ENCODE measurements at places on chromosomes 2 and 18.

DNA sequence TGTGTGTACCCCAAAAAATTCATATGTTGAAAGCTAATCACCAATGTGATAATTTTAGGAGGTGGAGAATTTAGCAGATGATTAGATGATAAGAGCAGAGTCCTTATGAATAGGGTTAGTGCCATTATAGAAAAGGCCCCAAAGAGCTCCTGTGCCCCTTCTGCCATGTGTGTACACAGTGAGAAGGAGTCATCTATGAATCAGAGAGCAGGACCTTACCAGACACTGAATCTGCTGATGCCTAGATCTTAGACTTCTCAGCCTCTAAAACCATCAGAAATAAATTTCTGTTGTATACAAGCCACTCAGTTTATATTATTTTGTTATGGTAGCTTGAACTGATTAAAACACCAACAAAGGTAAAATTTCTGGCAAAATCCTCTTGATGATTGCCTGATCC is 560.0 kb upstream of the CDH2 start:
- no peak for DNase-seq

- DNase-seq = no peak
Measured at GRCh38 chr2:37894601-37895000, 30.5 kb upstream of the RMDN2 start.

DNA sequence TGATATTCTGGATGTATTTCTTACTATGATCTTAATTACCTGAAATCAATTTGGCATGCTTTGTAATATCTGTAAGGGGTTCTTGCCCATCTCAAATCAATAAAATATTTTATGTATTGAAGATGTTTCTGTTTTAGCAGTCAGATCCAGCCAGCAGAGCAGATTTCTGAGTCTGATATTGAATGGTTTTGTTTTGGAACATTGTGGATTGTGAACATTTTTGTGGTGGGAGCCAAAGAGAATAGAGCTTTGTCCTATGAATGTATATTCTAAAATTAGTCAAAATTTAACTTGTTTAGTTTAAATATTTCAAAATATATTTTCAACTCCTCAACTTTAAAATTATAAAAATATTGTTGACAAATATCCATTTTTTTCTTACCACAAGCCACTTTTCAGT is 197.0 kb downstream of the UBE2E3 start:
- DNase-seq = no peak

- DNase-seq = no peak
Measured at GRCh38 chr18:79847606-79848293, 50.0 kb downstream of the KCNG2 start.

- DNase-seq = no peak
Measured at GRCh38 chr2:144097440-144098225, 422.3 kb downstream of the ZEB2 start.

DNA sequence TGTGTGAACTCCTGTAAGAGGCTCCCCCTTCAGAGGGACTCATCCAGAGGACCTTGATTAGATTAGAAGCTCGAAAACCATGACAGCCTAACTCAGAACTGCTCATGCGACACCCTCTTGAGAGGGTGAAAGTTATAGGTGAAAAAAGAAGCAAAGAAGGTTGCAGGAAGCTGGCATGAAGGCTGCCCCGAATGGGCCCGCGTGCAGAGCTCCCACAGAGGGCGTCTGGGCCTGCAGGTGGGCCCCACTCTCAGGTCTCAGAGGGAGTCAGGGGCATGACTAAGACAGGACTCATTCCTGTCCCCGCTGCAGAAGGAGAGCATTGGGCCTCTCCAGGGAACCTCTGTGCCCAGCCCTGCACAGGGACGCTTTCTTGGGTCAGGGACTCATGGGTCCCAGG is 235.4 kb downstream of the EIPR1 start:
- DNase-seq = no peak

- DNase-seq = no peak
Measured at GRCh38 chr18:50973367-50974126, 5.7 kb downstream of the ELAC1 start.

DNA sequence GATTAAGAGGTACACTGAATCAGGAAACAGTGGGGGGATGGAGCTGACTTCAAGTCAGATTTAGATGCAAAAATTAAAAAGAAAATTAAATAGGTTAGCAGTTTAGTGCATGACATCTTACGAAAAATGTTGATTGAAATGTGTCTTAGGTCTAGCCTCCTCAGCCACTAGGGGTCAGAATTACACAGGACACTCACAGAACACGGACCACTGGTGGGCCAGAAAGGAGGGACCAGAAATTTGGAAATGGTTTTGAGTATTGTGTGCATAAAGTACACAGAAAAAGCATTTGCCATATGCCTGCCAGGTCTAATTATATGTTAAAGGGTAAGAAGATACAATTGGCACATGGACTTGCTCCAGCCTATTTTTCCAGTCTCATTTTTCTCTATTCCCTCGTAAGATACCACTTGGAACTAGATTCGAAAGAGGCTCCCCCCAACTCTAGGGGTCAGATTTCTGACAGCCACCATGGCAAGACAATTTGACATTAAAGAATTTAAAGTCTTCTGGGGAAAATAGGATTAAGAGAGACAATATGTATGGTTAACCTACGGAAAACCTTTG is 550.2 kb upstream of the SETBP1 start:
- DNase-seq = peak; percentile 79

DNA sequence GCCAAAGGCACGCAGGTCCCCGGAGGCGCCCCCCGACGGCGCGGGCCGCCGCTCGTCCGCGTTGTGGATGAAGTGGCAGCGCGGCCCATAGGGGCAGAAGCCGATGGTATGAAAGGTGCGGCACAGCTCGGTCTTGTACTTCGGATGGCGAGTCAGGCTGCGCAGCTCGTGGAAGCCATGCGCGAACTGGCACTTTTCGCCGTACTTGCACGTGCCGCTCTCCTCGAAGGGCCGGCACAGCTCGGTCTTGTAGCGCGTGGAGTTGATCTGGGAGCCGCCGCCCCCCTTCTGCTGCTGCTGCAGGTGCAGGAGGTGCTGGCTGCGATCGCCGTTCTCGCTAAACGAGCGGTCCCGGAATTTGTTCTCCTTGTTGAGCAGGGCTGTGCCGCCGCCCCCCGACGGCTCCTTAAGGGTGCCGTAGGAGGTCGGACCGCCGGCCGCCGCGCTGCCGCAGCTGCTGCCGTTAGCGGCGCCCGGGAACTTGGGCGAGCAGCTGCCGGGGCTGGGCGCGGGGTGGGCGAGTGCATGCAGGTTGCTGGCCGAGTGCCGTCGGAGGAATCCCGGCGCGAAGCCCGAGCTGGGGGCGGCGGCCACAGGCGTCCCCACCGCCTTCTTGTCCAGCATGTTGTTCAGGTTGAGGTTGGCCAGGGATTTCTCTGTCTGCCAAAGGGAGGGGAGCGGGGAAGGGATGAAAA is 1.2 kb downstream of the ZFP36L2 start:
- no peak for DNase-seq

DNA sequence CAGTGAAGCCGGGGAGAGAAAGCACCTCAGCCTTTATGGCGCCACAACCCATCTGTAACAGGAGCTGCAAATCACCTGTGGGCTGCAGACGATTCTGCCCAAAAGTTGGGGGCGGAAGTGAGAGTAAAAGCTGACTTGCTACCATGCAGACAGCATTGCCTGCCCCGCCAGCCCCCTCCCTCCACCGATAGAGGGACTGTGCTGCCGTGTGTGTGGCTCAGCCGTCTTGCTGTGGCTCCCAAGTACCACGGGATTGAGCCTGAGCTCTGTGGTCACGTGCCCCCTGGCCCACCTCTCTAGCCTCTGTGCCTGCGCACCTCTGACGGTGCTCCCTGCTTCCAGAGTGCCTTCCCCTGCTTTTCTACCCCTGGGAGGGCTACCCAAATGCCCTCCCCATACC is 79.6 kb downstream of the GLI2 start:
- DNase-seq = no peak

GRCh38 chr2:174792309-174793025 is 28.2 kb upstream of the CHRNA1 start:
- no peak for DNase-seq

- no peak for DNase-seq
Measured at GRCh38 chr2:196112418-196113034, 43.9 kb upstream of the DNAH7 start.

DNA sequence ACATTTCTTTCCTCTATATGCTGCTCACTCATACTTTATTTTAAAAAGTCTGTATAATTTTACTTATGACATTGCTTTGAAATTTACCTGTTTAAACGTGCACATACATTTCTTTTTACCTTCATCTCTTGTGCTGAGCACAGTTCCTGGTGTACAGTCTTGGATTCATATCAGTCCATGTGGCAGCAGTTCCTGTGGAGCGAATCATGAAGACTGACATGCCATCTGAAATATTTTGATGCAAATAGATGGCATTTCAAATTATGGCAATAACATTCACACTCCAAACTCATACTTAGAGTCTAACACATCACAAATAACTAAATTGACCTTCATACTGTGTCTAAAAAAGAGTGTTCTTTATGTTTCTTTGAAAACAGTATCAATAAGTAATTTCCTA is 90.3 kb upstream of the CDH2 start:
- DNase-seq = no peak

- DNase-seq = no peak
Measured at GRCh38 chr2:55012672-55013484, 37.4 kb downstream of the RTN4 start.

- no peak for DNase-seq
Measured at GRCh38 chr2:133806564-133806963, 238.3 kb upstream of the NCKAP5 start.

DNA sequence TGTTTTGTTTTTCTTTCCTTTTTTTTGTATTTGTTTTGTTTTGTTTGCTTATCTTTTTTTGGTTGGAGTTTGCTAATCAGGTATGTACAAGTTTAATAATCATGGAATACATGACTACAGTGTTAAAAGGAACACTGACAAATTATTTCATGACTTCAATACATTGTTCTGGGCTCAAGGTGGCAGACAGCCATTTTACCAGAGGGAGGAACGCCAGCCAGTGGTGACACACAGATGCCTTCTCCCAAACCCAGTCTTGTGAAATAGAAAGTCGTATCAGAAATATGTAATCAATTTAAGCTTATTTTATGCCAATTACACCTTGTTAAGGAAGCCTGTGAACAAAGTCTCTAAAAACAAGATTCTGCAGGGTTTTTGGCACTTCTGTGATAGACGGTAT is 264.0 kb upstream of the EPHA4 start:
- no peak for DNase-seq

- DNase-seq = no peak
Measured at GRCh38 chr2:173359231-173359630, 4.6 kb downstream of the CDCA7 start.

DNA sequence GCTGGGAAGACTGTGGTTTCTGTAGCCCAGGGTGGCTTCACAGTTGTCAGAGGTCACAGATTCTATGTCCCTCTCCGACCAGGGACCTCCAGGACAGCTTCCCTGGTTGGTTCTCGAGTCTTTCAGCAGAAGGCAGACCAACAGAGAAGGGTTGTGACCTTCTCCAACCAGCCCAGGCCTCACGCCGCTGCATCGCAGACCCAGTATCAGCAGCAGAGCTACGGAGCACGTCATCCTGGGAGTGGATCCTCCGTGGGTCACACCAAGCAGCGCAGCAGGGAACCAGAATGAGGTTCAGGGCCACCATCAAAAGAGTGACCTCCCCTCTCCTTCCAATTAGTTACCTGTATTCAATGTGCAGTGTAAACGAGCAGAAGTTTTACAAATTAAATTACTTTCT is 49.3 kb downstream of the ST3GAL5 start:
- DNase-seq = no peak

- DNase-seq = no peak
Measured at GRCh38 chr18:1884623-1885022, 686.7 kb downstream of the METTL4 start.

DNA sequence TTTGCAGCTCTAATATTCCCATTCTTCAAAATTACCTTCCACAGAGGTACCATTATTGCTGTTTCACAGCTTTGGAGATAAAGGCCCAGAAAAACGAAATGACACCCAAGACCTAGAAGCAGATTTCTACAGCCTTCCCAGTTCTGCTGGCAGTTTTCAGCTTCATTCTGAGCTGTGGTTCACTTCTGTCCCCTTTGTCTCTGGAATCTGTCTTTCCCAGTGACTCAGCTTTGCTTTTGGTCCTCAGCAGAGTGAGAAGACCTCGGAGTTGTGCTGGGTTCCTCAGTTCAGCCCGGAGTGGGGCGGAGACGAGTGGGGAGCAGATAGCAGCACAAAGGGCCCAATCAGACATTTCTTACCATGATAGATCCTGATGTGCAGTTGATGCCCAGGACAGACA is 180.7 kb upstream of the CXCR4 start:
- no peak for DNase-seq

- no peak for DNase-seq
Measured at GRCh38 chr2:219486380-219486959, 12.2 kb upstream of the GMPPA start.

DNA sequence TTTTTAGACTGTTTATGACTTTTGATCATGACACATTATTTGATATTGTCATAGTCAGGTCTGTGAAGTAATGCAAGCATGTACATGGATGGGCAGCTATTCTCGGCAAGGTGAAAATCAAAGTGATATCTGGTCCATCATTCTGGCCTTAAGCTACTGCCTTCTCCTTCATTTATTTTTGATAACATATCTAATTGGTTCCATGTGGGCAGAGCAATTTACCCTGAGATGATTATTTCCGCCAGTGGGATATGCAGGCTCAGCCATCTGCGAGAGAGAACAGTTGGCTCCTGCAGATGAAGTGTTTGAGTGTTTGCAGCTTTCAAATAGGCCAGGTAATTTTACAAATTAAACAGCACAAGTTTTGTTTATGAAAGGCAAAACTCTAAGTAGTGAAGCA is 116.4 kb downstream of the LYPD6 start:
- DNase-seq = no peak

DNA sequence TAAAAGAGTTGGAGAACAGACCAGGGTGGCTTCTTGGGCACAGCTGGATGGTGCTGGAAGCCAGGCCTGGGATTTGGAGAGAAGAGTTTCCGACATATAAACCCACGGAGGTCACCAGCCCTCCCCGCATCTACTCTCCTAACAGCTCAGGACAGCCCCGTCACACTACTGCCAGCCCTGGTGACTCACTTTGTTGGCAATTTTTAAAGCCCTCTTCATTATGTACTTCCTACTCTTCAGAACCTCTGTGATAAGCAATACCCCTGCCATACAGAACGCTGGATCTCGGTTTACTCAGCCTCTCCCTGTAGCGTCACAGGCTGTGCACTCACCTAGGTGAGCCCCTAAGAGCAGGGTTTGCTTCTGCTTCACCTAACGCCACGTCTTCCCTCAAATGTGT is 48.1 kb downstream of the ID2 start:
- DNase-seq = no peak

GRCh38 chr18:61616111-61616610 is 276.6 kb downstream of the RNF152 start:
- DNase-seq = no peak

All from NCI-H1105 (cell line).